NT2/D1 (cell line): ENCODE measurements at places on chromosomes 11 and 22.

DNA sequence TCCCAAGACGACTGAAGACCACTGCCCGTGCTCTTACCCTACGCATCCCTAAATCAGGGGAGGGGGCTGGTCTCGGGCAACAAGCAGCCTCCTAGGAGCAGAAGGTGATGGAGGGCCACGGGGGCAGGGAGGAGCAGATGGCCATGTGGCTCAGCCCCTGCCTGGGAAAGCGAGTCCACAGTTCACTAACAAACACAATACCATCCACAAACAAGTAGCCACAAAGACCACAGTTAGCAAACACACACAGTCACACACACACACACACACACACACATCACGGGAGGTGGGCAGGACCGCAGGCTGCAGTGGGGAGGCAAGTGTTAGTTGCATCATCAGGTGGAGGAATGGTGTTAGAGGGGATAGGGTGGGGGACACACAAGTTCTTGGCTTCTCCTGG lies 13.2 kb upstream of the FXYD2 start:
- no peak for DNase-seq

DNA sequence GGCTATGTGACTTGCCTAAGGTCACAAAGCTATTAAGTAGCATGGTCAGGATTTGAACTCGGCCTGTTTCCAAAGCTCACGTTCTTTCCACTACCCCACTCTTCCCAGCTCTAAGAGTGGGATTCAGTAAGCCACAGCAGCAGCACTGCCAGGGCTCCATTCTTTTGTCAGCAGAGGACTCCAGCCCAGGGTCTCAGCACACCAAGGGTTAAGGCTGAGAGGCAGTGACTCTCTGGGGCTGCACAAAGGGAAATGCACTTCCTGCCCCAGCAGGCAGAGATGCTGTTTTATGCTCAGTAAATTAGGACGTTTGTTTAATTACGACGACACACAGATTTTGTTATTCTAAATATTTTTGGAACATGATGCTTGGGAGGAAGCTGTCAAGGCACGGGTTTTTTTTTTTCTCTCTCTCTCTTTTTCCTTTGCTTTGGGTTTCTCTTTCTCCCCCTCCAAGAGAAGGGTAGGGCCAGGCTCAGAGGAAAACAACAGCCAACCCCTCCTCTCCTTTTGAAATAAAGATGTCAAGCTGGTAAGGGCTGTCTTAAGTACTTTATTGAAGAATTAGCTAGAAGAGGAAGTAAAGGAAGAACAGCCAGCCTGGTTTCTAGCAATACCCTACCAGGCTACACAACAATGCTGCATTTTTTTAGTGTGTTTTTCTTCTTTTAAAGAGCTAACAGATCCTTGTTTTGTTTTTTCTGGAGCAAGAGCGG lies 2.8 kb downstream of the MYH9 start:
- DNase-seq, result no peak

GRCh38 chr11:124865902-124866851 lies 945 bp downstream of the ROBO3 start:
- peak; percentile 32 for DNase-seq

DNA sequence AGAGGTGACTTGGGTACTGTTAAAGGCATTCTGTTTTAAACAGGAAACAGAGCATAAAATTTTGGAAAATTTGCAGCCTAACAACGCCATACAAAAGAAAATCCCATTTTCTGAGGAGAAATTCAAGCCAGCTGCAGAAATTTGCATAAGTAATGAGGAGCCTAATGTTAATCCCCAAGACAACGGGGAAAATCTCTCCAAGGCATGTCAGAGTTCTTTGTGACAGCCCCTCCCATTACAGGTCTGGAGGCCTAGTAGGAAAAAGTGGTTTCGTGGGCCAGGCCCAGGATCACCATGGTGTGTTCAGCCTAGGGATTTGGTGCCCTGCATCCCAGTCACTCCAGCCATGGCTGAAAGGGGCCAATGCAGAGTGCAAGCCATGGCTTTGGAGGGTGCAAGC lies 1333.1 kb upstream of the TENM4 start:
- DNase-seq, result no peak
